Mesenteric fat pad (tissue), 1 donor: ENCODE measurements at places on chromosomes 3 and 15. TPM values are rescaled to one million over a fixed set of nuclear protein-coding genes. Genes with fewer than 3 reads are reported as not detected.

- no peak for DNase-seq
These were observed 41.8 kb downstream of the IQCB1 start for GRCh38 chr3:121793078-121793477.

DNA sequence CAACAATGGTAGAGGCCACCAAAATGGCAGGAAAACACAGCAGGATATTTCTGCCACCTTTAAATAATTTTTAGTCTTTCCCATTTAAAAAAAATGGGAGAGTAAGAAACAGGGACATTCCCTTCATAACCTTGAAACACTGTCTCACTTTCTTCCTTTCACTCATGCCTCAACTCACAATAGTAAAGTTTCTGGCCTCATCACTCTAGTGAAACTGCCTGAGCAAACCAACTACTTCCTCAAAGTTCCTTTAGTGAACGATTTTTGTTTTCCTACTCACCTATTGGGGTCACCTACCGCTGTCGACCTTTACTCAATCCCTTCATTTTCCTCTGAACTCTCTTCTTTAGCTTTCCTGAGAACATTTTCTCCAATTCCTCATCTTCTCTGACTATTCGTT, 33.0 kb downstream of the SHC4 start:
- no peak for DNase-seq

DNA sequence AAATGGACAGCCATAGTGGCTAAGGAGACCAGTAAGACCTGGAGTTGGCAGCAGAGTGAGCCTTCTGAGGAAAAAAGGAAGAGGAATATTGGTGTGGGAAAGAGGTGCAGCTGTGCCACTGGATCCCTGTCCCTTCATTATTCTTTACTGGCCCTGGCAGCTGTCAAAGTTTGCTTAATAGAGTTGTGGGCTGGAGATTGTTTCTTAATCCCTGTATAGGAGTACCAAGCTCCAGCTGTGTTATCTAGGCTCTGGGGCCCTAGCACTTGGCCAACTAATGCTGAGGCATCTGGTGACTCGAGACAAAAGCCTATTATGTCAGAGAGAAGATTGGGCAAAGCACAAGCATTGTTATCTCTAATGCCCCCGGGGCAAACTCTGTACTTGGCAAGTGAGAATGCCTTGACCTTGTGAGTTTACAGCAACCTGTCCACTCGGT, 61.4 kb downstream of the ZNF609 start:
- no peak for DNase-seq

GRCh38 chr15:44347495-44347894, 59.0 kb downstream of the GOLM2 start:
- DNase-seq, result peak; percentile 60

- DNase-seq, result no peak
These were observed 36.4 kb upstream of the GSK3B start for GRCh38 chr3:120130656-120131055.

DNA sequence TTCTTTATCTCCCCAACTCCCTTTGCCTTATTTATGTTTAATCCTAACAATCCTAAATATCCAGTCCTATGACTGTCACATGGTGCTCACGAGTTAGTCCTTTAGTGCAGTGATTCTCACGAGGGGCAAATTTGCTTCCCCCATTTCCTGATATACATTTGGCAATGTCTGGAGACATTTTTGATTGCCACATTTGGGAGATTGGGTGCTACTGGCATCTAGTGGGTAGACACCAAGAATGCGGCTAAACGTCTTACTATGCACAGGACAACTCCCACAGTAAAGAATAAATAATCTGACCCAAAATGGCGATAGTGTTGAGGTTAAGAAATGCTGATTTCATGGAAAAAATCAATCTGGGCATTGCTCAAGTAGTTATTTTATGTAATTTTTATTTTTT, 466.5 kb downstream of the ROBO2 start:
- DNase-seq, result no peak

DNA sequence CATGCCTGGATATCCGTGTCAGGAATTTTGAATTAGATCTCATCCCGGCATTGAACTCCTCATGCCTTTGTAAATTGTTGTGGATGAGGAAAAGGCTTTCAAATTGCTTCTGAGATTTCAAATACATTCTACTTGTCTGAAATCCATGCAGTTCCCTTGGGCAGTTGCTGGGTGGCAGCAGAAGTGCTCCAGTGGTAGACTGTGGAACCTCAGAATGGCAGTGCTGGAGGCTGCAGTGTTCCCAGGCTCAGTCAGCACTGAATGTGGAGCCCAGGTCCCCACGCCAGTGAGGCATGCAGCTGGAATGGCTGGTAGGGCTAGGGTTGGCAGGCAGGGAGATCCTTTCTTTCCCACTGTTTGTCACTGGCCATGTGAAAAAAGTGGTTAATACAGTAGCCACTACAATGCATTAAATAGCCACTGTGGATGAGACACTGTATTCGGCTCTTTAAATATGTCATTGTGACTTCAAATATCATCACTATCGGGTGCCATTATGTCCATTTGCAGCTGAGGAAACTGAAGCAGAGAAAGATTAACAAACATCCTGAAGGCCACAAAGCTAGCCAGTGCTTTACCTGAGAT, 98.6 kb downstream of the TPRG1 start:
- no peak for DNase-seq

DNA sequence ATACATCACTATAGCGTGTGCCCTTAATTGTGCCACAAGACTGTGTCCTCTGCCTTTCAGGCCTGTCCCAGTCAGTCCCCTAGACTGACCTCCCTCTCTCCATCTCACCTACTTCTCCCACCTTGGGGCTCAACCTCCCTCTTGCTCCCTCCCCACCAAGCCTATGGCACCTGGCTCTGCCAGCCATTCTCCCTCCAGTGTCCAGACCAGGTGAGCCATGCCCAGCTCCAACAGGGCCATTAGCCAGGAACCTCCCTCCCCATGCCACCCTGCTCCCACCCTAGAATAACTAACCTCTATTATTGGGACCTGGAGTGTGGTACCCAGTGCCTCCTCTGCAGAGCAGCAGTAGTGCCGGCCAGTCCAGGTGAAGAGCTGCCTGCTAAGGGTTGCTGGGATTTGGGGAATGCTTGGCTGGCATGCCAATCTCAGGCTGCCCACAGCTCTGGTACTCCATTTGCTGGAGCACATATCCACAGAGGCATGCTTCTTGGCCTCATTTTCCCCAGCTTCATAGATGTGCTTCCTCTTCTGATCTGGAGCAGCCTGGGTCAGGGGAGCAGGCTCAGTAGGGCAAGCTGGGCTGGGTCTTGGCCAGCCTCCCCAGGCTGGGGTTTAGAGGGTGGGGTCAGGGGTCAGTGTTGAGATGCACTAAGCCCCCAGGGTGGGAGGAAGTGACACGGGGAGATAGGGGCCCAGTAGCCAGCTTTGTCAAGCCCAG, 38.8 kb downstream of the SAXO2 start:
- DNase-seq, result no peak

GRCh38 chr3:25478964-25479726, 51.1 kb downstream of the RARB start:
- DNase-seq, result no peak

DNA sequence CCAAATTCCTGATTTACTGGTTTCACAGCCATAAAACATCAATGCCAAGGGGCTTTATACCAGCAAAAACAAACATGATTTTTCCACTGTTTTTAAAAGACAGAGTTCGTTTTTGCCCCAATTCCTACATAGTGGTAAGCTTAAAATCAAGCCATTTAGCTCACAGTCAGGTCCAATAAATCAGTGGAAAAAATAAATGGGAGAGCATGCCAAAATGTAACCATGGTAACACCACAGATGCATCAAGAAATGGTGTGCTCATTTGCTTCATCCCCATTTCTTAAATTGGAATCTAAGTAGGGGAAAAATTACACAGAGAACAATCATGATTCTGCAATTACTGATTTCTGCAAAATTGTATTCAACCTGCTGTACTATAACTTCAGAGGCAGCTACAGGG, 418.8 kb downstream of the MAGI1 start:
- DNase-seq, result no peak

- no peak for DNase-seq
These were observed 372.2 kb downstream of the VGLL3 start for GRCh38 chr3:86618706-86619105.

DNA sequence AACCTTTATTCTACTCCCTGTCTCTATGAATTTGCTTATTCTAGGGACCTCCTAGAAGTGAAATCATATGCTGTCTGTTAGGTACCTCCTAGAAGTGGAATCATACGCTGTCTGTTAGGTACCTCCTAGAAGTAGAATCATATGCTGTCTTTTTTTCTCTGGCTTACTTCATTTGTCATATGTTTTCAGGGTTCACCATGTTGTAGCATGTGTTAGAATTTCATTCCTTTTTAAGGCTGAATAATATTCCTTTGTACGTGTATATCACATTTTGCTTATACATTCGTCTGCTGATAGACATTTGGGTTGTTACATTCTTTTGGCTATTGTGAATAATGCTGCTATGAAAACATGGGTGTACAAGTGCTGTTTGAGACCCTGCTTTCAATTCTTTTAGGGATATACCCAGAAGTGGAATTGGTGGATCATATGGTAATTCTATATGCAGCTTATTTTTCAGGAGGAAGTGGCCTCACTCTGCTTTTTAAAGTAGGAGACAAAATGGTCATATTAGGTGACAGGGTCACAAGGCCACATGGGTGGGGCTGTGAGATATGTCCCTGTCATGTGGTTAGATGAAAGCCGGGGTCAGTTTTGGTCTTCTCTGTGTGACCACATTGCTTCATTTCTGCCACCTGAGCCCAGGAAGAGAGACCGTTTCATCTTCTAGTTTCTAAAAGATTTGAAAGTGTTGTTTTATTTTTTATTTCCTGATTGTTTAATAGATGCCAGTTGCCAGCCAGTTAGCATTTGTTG, 76.7 kb downstream of the FLNB start:
- DNase-seq, result no peak

- DNase-seq, result no peak
These were observed 1.4 kb downstream of the KBTBD13 start for GRCh38 chr15:65077981-65078352.

DNA sequence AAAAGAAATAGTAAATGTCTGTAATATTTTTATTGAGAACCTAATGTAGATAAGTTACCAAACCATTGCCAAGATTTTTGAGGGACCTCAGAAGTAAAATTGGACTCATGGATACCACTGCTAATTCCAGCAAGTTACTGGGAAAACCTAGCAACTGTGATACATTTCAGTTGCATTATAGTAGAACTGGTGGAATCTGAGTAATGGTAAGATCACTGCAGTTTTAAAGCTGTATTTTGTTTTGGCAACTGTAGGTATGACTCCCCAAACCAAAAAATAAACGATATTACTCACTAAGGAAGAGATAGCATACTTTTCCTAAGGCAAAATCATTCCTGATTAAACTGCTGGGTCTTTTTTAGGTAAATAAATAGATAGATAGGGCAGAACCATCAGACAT, 54.0 kb downstream of the ARMC8 start:
- DNase-seq, result no peak

GRCh38 chr3:98519351-98519750, 3.4 kb downstream of the CLDND1 start:
- DNase-seq, result no peak

The SNTN gene
- not detected for total RNA-seq

The SPATA16 gene
- total RNA-seq, result not detected

The PPARG gene
- total RNA-seq, result 349 TPM

The CHST13 gene
- 2.3 TPM for total RNA-seq

The SYNPR gene
- total RNA-seq, result not detected

The GOLGA8J gene
- total RNA-seq, result not detected

The PROS1 gene
- total RNA-seq, result 31.3 TPM

The GRIP2 gene
- total RNA-seq, result 0.71 TPM

The CCR9 gene
- not detected for total RNA-seq

The GOLGA8K gene
- 1.2 TPM for total RNA-seq

The KY gene
- total RNA-seq, result not detected
